Naive B cell (primary cell): ENCODE measurements at places on chromosomes 2 and 18. TPM values are rescaled to one million over a fixed set of nuclear protein-coding genes. Genes with fewer than 3 reads are reported as not detected.

Gene LHCGR
- not detected for polyA plus RNA-seq

Gene GPBAR1
- 0.33 TPM for polyA plus RNA-seq

Gene MBD1
- 42.4 TPM for polyA plus RNA-seq

Gene AMER3
- polyA plus RNA-seq, result not detected

Gene CHRNG
- polyA plus RNA-seq, result not detected

Gene NCKAP5
- not detected for polyA plus RNA-seq

Gene LOXL3
- polyA plus RNA-seq, result not detected

Gene LONRF2
- polyA plus RNA-seq, result not detected

Gene RAB31
- polyA plus RNA-seq, result 25.0 TPM

Gene NOL4
- polyA plus RNA-seq, result not detected

Gene SKOR2
- polyA plus RNA-seq, result not detected

Gene TUBA4B
- polyA plus RNA-seq, result not detected

Gene GALR1
- not detected for polyA plus RNA-seq

Gene PSD4
- 24.5 TPM for polyA plus RNA-seq

Gene CFAP65
- not detected for polyA plus RNA-seq

Gene TWIST2
- polyA plus RNA-seq, result not detected

Gene SLC38A11
- polyA plus RNA-seq, result 11.0 TPM

Gene IHH
- polyA plus RNA-seq, result not detected

Gene CDH2
- not detected for polyA plus RNA-seq

Gene SERPINB13
- not detected for polyA plus RNA-seq

Gene NAT8
- polyA plus RNA-seq, result not detected

Gene MYL1
- not detected for polyA plus RNA-seq

Gene RBFA
- polyA plus RNA-seq, result 14.8 TPM

Gene ZC3H15
- 61.4 TPM for polyA plus RNA-seq

Gene NDC80
- polyA plus RNA-seq, result not detected

Gene DYNAP
- polyA plus RNA-seq, result not detected
